Spleen (tissue), 13 donors: ENCODE measurements at places on chromosomes 4 and X. TPM values are rescaled to one million over a fixed set of nuclear protein-coding genes. Genes with fewer than 3 reads are reported as not detected.
A peak's percentile ranks its signal among the peaks of the same experiment; 100 is the strongest.

- DNase-seq = peak; percentile 93
Measured at GRCh38 chr4:83535520-83536361, at the start of gene GPAT3. Gene GPAT3, plus strand, starts transcription at chr4:83536108. Its CDS starts 515 bp downstream, at chr4:83536623.

GRCh38 chrX:7059214-7059838, 88.2 kb upstream of the STS start:
- DNase-seq = no peak

DNA sequence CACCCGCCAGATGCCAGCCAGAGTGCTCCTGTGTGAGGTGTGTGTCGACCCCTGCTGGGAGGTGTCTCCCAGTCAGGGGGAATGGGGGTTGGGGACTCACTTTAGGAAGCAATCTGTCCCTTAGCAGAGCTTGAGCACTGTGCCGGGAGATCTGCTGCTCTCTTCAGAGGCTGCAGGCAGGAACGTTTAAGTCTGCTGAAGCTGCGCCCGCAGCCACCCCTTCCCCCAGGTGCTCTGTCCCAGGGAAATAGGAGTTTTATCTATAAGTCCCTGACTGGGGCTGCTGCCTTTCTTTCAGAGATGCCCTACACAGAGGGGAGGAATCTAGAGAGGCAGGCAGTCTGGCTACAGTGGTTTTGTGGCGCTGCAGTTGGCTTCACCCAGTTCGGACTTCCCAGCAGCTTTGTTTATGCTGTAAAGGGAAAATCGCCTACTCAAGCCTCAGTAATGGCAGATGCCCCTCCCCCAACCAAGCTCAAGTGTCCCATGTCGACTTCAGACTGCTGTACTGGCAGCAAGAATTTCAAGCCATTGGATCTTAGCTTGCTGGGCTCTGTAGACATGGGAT, 80.8 kb downstream of the CCSER1 start:
- no peak for DNase-seq

DNA sequence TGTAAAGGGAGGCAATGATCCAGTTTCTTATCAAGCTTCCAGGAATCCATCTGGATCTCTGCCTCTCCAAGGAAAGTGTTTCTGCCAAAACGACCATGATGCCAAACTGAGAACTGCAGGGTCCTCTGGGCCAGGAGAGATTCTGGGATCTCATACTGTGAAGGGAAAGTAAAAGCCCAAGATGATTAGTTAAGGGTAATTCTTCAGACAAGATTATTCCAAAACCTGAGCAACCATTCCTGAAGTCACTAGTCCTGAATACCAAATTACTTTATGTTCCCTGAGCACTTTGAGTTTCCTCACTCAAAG, 42.0 kb downstream of the SRPX2 start:
- no peak for DNase-seq

DNA sequence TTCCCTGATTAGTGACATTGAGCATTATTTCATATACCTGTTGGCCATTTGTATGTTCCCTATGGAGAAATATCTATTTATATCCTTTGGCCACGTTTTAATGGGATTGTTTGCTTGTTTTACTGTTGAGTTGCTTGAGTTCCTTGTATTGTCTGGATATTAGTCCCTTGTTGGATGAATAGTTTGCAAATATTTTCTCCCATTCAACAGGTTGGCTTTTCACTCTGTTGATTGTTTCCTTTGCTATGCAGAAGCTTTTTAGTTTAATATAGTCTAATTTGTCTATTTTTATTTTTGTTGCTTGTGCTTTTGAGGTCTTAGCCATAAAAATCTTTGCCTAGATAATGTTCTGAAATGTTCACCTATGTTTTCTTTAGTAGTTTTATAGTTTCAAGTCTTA, 60.2 kb upstream of the HUWE1 start:
- DNase-seq = no peak

DNA sequence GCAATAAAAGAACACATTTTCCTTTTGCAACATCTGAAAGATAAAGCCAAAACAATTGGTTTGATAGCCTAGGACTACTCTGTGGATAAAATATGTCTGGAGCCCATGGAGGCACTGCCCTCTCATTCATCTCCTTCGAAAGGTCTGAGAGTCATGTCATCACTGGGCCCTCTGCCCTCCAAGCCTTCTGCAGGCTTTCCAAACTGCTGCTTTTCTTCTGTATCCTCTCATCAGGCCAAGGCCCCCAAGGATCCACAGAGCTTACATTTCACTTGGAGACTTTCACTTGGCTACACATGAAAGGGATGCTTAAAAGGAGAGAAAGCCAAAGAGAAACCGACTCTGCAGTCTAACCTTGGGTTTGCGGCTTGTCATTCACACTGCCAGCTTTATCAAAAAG, 109.9 kb downstream of the SH3RF1 start:
- DNase-seq = no peak

GRCh38 chr4:41538887-41539498, 1.0 kb downstream of the LIMCH1 start:
- peak; percentile 77 for DNase-seq

- peak; percentile 51 for DNase-seq
Measured at GRCh38 chr4:121484633-121485032, 103.8 kb upstream of the QRFPR start.

- DNase-seq = no peak
Measured at GRCh38 chrX:39705290-39705689, 392.5 kb downstream of the BCOR start.

DNA sequence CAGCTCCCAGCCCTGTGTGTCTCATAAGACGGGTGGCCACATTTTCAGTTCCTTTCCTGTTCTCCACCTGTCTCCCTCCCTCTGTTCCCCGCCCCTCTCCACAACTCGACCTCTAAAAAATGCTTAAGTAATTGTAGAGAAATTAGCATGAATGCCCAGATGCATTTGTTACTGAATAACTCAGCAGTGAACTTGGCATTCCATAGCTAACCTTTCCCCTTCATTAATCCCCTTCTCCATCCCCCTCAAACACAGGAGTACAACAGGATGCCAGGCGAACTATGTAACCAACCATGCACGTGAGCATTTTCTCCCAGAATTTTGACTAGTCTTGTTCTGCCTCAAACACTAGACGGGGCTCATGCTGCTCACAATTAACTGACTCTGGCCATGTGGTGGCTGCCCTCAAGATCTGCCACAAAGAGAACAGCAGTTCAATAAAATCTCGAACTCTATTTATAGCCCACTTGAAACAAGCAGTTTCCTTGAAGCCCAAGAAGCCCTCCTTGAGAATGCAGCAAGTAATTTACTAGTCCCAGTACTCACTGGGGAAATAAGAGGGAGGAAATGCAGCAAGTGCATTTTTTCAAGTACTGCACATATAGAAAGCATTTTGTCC, 351.2 kb downstream of the ARHGAP24 start:
- no peak for DNase-seq

DNA sequence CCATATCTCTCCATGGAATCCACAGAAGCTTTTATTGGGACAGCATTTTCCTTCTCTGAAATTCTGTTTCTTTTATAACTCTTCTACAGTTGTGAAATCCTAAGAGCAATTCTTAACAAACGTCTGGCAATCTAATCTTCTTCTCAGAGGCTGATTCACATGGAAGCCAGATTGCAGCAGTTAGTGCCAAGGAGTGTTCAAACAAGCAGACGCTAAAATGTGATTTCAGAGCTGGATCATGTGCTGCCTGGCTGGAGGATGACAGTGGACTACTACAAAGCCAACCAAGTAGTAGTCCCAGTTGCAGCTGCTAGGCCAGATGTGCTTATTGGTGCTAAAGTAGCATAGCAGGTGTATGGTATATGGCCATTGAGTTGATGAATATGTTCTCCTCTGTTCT, 27.7 kb upstream of the GLRB start:
- DNase-seq = no peak

DNA sequence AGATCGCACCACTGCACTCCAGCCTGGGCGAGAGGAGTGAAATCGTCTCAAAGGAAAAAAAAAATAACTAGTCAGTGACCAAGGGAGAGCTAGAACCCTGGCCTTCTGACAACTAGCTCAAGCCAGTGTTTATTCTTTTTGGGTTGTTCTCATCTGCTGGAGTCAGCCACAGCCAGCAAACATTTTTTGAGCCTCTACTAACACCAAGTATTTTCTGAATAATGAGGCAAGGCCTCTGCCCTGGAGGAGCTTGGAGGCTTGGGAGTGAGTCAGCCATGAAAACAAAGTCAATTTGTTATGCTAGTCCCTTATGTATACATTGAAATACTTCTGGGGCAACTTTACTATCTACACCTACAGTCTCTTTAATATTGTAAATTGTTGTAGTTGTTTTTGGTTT, 46.5 kb downstream of the TMA16 start:
- no peak for DNase-seq

GRCh38 chr4:100288161-100288560, 97.9 kb upstream of the DDIT4L start:
- DNase-seq = no peak

- no peak for DNase-seq
Measured at GRCh38 chr4:40224432-40224831, 27.6 kb downstream of the RHOH start.

DNA sequence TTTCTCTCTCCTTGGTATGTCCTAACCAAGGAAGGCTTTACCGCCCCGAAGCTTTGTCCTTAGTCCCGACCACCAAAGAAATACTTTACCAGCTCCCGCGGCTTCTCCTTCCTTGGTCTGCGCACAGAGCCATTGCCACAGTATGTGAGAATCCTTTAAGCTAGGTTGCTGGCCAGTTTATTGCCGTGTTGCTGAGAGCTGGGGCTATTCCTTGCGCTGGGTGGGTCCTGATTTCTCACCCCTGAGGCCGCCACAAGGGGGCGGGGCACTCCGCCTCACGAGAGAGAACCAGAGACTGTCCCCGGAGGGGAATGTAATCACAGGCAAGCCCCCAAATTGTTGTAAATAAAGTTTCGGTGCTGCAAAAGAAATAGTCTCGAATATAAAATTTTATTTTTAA, 331.0 kb upstream of the PCDH10 start:
- no peak for DNase-seq

DNA sequence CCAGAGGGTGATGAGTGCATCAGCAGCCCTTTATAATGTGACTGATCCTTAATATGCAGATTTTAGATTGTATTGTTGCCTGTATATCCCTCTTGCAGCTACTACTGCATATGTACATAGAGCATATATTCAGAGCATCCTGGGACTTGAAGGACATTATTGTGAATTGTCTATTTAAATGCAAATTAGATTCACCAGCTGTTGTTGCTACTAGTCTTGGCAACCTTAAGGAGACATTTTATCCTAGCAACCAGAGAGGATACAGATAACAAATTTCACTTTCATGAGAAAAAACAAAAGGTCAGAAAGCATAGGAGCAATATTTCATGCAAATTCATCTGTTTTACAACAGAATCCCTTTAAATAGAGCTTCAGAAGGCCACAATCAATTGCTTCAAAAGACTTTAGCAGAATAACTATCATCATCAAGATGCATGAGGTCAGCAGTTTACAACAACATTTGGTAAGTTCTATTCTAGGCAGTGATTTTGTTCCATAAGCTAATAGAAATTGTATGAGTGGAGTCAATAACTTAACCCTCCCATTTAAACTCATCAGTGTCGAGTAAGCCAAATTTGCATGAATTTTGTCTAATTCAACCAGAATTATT, 148.6 kb downstream of the GC start:
- no peak for DNase-seq

- no peak for DNase-seq
Measured at GRCh38 chrX:16966752-16967448, 20.4 kb downstream of the REPS2 start.

- DNase-seq = no peak
Measured at GRCh38 chr4:174873931-174874330, 44.2 kb upstream of the ADAM29 start.

GRCh38 chr4:67030636-67031035, 514.7 kb downstream of the CENPC start:
- DNase-seq = no peak

GRCh38 chr4:163988391-163988790, 493.9 kb downstream of the TMA16 start:
- DNase-seq = no peak

DNA sequence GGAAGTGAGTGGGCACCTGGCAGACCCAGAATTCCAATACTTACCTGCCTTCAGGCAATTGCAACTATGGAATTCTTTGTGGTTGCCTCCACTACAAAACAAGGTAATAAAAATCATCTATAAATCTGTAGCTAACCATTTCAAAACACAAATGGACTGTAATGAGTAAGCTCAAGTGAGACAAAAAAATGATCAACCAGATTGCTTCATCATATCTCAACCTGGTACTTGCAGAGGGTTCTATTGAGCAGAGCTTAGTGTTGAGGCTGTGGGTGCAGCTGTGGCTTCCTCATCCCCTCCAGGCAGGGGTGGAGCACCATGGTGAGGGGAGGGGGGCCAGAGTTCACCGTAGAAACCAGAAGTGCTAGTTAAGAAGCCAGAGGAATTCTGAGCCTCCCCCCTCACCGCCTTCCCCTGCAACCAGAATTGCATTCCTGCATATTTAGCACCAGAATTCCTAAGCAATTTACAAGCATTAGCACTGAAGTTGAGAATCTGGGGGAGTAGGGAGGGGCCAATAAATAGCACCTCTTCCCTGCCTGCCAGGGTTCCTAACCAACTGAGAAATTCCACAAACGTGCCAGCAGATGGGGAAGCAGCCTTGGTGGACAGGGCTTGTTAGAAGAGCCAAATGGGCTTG, 11.5 kb downstream of the CTAG1A start:
- DNase-seq = no peak

- DNase-seq = no peak
Measured at GRCh38 chr4:185880571-185880970, 68.6 kb upstream of the SORBS2 start.

DNA sequence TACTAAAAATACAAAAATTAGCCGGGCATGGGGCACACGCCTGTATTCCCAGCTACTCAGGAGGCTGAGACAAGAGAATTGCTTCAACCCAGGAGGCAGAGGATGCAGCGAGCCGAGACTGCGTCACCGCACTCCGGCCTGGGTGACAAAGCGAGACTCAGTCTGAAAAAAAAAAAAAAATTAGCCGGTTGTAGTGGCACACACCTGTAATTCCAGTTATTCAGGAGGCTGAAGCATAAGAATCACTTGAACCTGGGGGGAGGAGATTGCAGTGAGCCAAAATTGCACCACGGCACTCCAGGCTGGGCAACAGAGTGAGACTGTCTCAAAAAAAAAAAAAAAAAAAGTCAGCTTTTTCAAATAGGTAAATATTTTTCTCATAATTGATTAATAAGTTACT, 71.9 kb downstream of the WDFY3 start:
- no peak for DNase-seq

GRCh38 chr4:136861091-136861490, 671.2 kb downstream of the PCDH18 start:
- no peak for DNase-seq

Gene CXCL6
- polyA plus RNA-seq = 29.0 TPM

Gene KLHL5
- 9.3 TPM for polyA plus RNA-seq

Gene UGT2B17
- 1.3 TPM for polyA plus RNA-seq

Gene OR13H1
- polyA plus RNA-seq = not detected

Gene MCF2
- polyA plus RNA-seq = 0.79 TPM

Gene SHROOM3
- 0.44 TPM for polyA plus RNA-seq

Gene FAM236A
- not detected for polyA plus RNA-seq

Gene TLR2
- 19.7 TPM for polyA plus RNA-seq

Gene MAGEA2
- not detected for polyA plus RNA-seq

Gene NMU
- polyA plus RNA-seq = not detected

Gene STARD8
- polyA plus RNA-seq = 1.9 TPM
